ENCODE measurements at places on chromosomes 2 and 18.

DNA sequence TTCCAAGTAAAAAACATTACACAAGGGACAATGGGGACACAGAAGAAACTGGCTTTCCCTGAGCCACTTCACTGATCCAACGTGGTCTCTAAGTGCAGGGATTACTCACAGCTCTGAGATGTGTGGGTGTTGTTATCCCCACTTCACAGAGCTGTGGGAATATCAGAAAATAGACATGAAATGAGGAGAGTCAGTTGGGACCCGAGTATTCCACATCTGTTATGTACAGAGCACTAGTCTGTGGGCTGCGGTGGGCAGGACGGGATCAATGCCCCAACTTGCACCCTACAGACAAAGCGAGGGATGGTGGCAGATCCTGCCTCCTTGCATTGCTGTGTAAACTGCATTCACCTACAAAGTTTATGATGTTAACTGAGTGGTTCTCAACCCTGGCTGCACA lies 11.7 kb downstream of the LAMA1 start:
- DNase-seq = no peak

- DNase-seq = no peak
These were observed 137.0 kb upstream of the ARHGAP28 start for GRCh38 chr18:6592522-6592921.

DNA sequence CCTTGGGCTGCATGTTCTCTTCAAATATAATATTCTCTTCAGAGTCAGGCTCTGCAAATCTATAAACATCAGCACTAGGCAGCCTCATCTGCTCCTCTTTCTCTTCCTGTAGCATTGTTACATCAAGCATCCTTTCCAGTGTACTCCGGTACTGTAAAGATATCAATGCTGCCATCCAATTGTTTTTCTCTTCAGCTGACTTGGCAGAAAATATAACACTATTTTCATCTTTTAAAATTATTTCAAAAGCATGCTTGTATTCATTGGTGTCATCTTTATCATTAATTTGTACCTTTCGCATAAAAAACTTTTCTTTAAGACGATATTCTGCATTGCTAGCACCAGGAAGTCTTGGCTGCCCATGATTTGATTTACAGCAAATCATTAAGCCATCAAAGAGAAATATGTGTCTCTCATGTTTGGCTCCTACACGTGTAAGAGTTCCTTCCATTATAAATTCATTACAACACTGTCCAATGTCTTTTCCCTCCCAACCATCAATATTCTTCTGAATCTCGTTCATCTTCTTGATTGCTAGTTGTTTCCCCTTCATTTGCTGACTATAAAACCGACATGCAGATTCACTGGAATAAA lies 98.1 kb downstream of the SOS1 start:
- no peak for DNase-seq

- DNase-seq = no peak
These were observed 566.8 kb upstream of the ZNF804A start for GRCh38 chr2:184031402-184032147.

DNA sequence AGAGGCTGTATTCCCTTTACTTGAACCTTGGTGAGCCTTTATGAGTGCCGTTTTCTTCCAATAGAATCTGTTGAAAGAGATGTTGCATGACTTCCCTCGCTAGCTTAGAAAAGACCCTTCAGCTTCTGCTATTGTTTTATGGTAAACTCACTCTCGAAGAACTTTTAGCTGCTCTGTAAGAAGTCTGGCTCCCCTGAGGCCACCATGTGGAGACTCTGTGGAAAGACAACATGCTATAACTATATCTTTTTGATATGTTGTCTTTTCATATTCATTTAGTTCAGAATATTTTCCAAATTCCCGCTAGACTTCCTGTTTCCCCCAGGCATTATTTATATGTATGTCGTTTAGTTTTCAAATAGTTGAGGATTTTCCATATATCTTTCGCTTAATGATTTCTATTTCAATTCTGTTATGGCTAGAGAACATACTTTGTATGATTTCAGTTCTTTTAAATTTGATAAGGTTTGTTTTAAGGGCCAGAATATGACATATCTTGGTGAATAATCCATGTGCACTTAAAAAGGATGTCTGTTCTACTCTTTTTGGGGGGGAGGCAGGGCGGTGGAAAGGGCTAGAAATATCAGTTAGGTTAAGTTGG lies 64.1 kb downstream of the PTPN4 start:
- peak; percentile 52 for DNase-seq

DNA sequence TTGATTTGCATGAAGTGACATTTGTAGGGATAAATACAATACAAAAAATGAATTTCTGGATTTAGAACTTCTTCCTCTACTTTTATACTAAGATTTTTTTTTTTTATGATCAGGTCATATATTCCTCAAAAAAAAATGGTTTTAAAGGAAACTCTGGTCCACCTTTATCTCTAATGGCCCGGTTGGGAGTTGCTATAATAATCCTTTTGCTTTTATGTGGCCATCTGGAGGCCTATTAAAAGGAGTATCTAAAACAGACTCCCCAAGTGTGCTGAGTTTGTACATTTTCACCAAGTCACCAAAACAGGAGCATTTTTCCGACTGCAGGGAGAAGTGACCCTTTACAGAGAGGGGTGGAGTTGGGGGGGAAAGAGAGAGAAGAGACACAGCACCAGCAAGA lies 329.2 kb upstream of the FIGN start:
- no peak for DNase-seq

GRCh38 chr18:73959352-73959751 lies 188.3 kb downstream of the FBXO15 start:
- no peak for DNase-seq

DNA sequence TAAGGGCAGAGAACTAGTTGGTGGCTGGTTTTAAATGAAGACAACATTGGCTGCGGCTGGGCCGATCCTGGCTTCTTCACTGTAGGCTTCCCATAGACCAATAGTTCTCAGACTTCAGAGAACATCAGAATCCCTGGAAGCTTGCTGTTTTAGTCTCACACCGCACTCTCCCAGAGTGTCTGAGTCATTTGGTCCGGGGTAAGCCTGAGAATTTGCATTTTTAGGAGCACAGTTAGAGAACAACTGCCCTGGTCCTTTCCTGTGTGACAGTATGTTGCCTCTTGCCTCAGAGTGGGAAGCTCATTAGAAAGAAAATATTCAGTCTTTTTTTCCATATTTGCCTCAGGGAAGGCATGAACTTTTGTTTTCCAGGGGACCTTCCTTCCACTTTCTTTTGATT lies 137.1 kb upstream of the GAREM1 start:
- DNase-seq = no peak

GRCh38 chr2:42009657-42010580 lies 37.9 kb upstream of the PKDCC start:
- peak; percentile 1 for DNase-seq

- DNase-seq = no peak
These were observed 80.4 kb downstream of the EPB41L3 start for GRCh38 chr18:5463390-5463789.

DNA sequence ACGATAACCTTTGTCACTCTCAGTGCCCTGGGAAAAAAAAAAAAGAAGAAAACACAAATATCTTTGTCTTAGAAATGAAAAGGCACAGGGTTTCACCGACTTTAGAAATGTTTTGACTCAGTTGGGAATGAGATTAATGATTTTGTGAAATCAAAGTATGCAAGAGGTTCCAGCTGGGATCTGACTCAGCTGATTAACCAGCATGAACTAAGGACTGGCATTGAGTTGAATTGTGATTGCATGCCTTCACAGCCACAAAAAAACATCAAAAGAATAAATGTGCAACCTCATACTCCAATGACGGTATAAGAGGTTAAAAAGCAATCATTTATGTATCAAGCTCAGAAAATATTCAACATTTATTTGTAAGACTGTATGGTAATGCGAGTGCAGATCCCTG lies 566.6 kb upstream of the DSEL start:
- no peak for DNase-seq

DNA sequence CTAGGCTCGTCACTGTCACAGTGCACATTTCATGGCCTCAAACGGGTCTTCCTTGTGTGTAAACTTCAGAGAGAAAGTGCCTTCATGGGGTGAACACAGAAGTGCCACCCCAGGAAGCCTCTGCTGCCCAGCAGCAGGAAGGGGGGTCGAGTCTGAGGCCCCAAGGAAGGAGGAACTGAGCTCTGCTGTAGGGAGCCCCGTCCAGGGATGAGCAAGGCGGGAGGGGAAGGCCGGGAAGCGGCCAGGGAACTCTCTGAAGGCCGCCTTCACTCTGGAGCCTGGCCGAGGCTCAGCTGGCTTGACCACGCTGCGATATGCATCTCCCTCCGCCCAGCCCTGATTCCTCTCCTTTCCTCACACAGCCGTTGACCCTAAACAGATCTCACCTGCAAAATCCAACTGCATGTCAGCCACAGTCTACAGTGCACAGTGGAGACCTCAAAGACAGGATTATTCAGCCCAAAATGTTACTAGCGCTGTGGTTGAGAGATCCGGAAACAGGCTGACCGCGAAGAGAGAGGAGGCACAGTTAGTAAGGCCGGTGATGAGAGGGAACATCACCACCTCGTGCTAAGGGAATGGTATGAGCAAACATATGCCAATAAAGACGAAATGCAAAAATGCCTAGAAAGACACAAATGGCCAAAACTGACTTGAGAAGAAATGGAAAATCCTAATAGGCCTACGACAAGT lies 34.2 kb upstream of the CTDP1 start:
- no peak for DNase-seq

GRCh38 chr2:1431886-1432400 lies 18.7 kb downstream of the TPO start:
- DNase-seq = no peak

DNA sequence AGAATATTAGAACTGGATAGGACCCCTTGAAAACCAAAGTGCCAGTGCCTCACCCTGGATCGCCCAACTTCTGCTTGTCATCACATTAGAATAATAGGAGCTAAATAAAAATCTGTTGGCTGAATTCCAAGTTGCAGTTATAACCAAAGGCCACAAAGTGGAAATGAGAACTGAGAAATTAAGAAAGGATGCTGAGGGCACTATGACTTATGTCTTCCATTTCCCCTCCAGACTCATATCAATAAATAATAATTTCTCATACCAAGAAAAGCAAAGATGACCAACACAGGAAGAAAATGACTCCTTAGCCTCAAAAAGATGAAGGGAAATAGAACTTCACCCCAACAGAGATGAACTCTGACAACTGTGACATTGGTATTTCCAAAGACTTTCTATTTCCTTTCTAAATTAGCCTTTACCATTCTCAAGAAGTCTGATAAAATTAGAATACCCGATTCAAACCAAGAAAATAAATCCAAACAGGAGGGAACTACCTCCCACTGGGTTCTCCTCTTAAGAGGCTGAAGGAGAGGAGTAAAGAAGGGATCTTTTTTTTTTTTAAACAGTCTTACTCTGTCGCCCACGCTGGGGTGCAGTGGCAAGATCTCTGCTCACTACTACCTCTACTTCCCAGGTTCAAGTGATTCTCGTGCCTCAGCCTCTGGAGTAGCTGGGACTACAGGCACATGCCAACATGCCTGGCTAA lies 46.5 kb upstream of the EPG5 start:
- no peak for DNase-seq

DNA sequence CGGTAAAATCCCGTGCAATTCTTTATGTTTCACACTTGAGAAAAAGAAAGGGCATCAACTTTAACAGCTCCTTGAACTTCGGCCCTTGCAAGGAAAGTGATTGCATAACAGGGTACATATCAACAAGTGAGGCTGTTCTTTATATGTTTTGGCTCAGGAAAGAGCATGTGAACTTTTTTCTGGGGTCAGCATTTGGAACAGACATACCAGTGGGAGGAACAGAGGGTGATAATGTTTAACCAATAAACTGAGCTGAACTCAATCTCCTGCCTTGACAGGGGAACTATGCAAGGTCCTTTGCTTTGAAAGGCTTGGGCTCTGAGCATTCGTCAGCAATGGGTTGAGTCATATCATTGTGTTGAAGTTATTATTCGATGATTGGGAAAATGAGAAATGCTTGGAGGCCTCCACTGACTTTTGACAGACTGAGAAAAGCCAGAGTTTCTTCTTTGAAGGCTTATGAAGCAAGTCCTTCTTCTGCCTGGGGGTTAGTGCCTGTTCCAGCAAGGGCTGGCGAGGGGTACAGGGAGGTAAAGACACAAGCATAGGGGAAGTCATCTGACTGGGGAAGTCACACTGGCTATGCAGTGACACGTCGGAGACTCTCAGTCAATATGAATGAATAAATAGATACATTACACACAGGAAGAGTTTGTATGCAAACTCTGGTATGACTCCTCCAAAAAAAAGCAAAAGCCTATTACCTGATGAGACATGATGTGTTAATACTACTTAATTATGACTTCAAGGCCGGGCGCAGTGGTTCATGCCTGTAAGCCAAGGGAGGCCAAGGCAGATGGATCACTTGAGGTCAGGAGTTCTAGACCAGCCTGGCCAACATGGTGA lies 57.2 kb downstream of the CYB5A start:
- DNase-seq = no peak

GRCh38 chr18:63078471-63078870 lies 241.1 kb downstream of the BCL2 start:
- DNase-seq = peak; percentile 4

- peak; percentile 42 for DNase-seq
These were observed 1.1 kb downstream of the LMAN1 start for GRCh38 chr18:59357928-59358327.

DNA sequence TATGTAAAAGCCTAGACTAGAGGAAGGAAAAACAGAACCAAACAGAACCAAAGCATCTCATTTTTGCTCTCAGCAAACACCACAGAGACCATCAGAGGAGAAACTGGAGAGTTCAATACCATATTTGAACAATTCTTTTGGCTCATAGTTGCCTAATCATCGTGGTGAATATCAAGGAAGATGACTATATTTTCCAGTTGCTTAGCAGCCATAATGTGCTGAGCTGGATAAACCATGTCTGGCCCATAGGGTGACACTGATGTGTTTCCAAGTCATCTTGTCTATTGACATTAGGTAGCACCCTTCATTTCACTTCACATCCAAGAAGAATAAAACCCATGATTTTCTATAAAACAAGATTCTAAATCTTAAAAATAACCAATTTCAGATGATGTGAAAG lies 5.9 kb upstream of the XRCC5 start:
- DNase-seq = no peak

GRCh38 chr2:71235930-71236587 lies 9.2 kb upstream of the PAIP2B start:
- no peak for DNase-seq

- no peak for DNase-seq
These were observed 12.0 kb upstream of the ZCCHC2 start for GRCh38 chr18:62510789-62511188.

- DNase-seq = no peak
These were observed 722.8 kb downstream of the ADCYAP1 start for GRCh38 chr18:1627494-1627893.

DNA sequence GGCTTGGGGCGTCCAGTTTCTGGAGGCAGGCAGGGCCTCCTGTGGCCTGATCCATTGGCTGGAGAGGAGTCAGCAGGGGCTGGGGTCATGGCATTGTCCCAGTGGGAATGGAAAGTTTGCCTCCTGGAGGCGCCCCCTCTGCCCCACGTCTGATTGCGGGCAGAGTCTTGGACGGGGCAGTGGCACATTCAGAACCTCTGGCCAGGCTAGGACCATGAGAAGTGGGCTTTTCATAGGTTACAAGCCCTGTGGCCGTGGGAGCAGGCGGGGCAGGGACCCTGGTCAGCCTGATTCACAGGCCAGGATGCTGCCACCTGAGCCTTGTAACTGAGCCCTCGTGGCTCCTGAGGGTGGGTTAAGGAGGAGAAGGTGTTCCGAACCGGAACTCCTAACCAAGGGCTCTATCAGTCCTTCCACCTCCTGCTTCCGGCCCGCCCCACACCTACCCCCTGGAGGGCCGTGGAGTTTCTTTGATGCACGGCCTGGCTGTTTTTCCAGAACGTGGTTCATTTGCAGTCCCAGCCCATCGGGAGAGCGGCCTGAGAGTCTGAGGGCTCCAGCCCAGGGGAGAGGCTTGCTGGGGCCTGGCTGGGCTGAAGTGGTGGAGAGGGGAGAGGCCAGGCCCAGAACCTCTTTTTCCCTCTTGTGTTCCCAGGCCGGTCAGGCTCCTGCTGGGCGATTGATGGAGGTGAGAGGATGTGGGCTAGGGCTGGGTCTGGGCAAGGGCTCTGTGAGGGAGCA lies 43.9 kb upstream of the PLB1 start:
- no peak for DNase-seq
